ENCODE measurements at places on chromosomes 3 and 15.
A peak's percentile ranks its signal among the peaks of the same experiment; 100 is the strongest.

DNA sequence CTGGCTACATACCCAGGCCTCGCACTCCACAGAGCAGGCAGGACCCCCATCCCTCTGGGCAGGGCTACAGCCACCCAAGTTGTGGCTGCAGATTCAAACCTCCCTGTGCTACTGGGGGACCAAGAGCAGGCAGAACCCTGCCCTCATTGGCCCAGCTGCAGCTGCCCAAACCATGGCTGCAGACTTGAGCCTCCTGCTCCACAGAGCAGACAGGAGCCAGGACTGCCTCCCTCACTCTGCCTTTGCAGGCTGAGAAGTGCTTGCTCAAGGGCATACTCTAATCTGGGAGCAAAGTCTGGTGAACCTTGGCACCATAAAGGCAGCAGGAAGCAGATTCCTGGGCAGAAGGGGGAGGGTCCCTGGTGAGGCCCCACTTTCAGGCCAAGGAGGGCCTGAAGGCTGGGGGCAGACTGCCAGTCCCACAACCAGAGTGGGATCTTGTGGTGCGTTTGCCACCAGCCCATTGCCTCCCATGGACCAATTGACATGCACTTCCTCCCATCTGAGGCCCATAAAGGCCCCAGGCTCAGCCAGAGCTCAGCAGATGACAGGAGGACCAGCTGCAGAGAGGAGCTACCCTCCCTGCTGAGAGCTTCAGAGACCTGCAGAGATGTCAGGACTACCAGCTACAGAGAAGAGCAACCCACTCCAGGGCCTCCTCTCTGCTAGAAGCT, 64.2 kb upstream of the EPHA6 start:
- no peak for DNase-seq

GRCh38 chr3:46719735-46720271, 2.1 kb upstream of the PRSS50 start:
- no peak for DNase-seq

DNA sequence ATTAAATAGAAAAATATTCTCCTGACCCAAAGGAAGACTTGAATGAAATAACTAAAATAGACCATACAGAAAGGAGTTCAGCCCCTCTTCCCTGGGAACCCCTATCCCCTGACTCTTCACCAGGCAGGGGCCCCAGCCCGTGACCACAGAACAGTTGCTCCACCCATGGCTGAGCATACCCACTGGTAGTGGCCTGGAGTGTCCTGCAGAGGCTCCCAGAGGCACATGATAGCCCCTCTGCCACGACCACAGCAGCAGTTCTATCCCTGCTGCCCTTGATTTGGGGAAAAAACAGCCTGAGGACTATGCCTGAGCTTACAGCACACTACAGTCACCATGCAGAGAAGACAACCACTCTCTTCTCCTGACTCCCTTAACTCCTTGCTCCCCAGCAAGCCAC, 31.8 kb downstream of the TTC14 start:
- no peak for DNase-seq

GRCh38 chr15:57943171-57943570, 122.3 kb downstream of the ALDH1A2 start:
- no peak for DNase-seq

GRCh38 chr15:56174649-56175048, 69.0 kb downstream of the RFX7 start:
- DNase-seq: no peak

GRCh38 chr15:74315626-74316025, 51.8 kb downstream of the CYP11A1 start:
- DNase-seq: no peak

- no peak for DNase-seq
Observed at GRCh38 chr3:89025185-89025584, 82.2 kb upstream of the EPHA3 start.

- DNase-seq: no peak
Observed at GRCh38 chr15:87619161-87619960, 637.2 kb downstream of the NTRK3 start.

GRCh38 chr3:9405756-9406155, 8.3 kb downstream of the SETD5 start:
- no peak for DNase-seq

GRCh38 chr3:32406486-32407408, 15.1 kb downstream of the CMTM7 start:
- no peak for DNase-seq

- no peak for DNase-seq
Observed at GRCh38 chr3:130658678-130659077, 88.0 kb downstream of the PIK3R4 start.

DNA sequence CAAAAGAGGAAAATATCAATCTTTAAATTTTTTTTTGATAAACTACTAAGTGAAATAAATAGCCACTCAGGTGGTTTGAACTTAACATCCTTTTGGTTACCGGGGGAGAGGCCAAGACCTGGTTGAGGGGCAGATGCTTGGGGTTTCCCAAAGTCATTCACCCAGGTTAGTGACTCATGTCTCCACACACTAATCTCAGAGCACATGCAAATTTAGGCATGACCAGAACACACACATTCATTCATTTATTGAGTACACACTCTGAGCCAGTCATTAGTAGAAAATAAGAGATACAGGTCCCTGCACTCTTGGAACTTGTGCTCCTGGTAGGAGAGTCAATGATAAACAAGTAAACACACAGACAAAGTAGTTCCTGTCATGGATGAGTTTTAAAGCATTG, 7.3 kb downstream of the ILDR1 start:
- DNase-seq: no peak

DNA sequence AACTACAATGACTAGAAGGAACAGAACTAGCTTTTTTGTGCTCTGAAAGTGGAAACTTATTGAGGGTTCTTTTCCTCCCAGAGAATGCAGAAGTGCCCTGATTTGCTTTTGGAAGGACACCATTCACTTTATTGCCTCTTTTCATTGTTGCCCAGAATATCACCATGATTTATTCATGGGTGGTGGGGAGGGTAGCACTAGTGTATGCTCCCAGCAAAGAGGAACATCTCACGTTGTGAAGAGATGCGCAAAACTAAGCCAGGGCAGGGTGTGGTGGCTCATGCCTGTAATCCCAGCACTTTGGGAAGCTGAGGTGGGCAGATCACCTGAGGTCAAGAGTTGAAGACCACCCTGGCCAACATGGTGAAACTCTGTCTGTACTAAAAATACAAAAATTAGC, 31.4 kb downstream of the FLNB start:
- no peak for DNase-seq

GRCh38 chr3:123755085-123755484, 129.0 kb downstream of the MYLK start:
- DNase-seq: no peak

DNA sequence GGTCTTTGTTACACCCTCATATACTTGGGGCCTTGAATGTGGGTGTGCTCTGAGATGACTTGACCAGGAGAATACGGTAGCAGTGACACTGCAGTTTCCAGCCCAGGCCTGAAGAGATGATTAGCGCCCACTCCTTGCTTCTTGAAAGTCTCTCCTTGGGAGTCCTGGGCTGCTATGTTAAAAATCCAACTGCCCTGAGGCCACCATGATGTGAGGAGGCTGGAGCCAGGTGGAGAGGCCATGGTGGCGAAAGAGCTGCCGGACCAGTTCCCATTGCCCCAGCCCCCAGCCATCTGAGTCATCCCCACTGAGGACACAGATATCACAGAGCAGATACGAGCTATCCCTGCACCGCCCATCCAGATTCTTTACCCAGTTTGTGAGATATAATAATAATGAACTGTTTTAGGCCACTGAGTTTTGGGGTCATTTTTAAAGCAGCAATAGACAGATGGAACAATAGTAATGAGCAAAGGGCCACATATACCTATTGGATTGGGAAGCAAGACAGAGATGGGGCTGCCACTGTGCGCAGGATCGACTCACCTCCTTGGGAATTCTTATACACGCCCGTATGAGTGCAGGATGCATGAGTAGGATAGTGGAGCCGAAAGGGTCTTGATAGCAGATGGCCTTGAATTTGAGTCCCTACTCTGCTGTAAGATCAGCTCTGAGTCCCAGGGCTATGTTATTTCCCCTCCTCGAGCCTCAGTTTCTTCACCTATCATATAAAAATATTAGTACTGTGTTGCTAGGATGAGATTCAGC, 12.1 kb upstream of the GATA2 start:
- no peak for DNase-seq

DNA sequence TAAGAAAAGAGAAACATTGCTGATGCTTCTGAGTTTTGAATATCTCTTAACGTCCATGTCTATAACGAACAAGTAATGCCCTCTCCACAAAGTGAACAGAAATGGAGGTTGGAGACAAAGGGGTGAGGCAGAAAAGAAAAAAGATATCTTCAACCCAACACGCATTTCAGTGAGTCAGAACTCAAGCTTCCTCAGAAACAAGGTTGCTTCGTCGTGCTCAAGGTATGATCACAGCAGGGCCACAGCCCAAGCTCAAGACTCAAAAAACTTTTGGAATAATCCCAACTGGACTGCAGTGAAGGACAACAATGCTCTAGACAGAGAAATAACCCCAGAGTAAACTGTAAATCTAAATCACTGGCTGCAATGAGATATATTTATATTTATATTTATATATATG, 18.9 kb downstream of the WNT5A start:
- no peak for DNase-seq

GRCh38 chr3:77464111-77464688, 424.3 kb downstream of the ROBO2 start:
- no peak for DNase-seq

DNA sequence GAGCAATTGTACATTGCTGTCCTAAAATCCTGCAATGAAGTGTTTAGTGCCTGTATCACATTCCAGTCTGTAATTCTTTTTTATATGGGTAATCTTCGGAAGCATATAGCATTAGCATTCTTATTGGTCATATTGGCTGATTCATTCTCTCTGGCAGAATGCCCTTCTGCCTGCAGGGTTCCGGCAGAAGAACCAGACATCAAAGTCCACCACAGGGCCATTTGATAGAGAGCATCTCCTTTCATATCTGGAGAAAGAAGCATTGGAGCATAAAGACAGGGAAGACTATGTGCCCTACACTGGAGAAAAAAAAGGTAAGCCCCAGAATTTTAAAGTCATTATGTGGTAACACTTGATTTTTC, 39.6 kb downstream of the TMOD3 start:
- DNase-seq: no peak

- no peak for DNase-seq
Observed at GRCh38 chr15:58087871-58088270, 22.4 kb upstream of the ALDH1A2 start.

DNA sequence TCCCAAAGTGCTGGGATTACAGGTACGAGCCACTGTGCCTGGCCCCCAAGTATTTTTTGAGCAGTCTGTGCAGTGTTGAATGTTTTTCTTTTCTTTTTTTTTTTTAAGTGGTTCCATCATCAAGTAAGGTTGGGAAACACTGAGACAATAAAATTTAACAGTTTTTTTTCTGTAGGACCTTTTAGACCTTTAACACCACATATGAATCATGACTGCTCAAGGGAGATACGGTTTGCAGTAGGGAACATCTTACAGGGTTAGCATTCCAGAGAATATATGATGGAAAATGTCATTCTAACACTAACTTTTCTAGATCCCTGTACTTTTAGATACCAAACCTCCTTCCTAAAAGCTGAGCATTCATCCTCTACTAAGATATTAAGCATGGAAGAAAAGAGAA, 41.7 kb downstream of the SNX4 start:
- DNase-seq: no peak

GRCh38 chr15:74265046-74265639, 29.0 kb downstream of the CCDC33 start:
- DNase-seq: peak; percentile 64

- DNase-seq: no peak
Observed at GRCh38 chr3:12300137-12300536, 11.3 kb downstream of the PPARG start.

DNA sequence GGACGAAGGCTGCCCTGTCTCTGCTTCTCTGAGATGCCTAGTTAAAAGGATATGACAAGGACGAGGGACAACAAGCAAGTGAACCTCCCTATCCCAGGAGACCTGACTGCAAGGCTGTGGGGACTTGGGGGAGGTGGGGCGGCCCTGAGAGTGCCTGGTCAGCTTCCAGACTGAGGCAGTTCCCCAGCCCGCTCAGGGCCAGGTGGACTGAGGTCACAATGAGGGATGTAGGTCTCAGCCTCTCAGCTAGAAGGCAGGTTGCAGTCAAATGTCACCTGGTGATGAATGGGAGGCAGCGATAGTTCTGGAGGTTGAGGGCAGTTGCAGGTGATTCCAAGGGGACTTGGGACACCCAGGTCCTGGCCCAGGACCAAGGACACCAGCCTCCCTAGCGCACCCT, 30.6 kb downstream of the TKT start:
- no peak for DNase-seq

GRCh38 chr3:196947136-196947859, 5.0 kb upstream of the NCBP2 start:
- no peak for DNase-seq

DNA sequence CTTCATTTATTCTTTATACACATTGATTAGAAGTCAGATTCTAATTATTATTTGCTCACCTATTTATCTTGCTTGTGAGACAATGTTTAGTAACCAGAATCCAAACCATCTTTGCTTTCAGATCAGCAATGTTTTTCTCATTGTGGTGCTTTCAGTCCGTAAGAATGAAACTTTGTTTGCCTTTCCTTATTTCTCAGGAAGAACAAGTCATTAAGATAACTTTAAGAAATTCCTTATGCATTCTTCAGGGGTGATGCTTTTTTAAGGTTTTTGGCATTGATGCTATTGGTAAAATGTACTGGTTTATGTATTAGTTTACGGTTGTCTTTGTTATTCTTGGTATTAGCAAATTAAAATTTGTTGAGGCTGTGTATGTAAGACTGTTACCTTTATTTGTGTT, 120.8 kb upstream of the POU1F1 start:
- no peak for DNase-seq

DNA sequence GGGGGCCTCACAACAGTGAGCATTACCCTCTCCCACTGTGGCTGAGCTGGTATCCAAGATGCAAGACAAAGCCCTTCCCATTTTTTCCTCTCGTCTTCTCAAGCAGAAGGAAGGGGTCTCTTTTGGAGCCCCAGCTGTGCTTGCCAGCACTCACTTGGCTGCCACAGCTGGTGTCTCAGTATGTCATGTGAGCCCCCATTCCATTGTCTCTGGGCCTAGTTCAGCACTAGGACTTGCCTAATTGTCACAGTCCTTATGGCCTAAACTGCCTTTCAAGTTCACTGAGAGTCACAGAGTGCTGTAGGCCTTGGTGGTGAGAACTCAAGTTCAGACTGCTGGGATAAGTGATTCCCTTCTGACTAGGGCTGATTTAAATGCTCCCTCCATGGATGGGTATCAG, 89.8 kb downstream of the ARHGEF26 start:
- no peak for DNase-seq

GRCh38 chr3:27616031-27616430, 106.1 kb downstream of the EOMES start:
- DNase-seq: no peak

All from thymus (tissue), 14 donors.